ENCODE measurements at places on chromosomes 12 and 14.

DNA sequence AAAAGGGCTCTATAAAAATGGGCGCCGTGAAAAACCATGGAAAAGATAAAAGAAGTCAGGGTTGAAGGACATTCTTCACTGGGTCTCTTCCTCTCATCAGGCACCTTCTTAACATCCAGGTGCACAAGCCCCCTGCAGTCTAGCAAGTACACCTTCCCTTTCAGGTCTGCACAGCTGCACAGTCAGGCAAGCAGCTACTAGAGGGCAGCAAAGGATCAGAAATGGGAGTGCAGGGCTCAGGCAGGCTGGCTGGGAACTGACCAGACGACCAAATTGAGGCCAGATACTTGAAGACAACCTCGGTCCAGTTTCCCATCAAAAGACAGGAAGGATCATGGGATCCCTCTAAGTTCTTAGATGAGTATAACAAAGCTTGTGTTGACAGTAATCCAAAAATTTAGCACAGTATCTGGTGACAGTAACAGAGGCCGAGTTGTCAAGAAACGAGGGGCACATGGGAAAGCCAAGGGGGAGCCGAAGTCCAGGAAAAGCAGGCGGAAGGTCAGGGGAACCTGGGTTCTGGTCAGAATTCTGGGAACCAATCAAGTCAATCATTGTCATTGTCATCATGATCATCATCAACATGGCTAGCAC lies 10.1 kb upstream of the GRIP1 start:
- peak; percentile 50 for DNase-seq

GRCh38 chr12:62256408-62257096 lies 3.7 kb upstream of the USP15 start:
- peak; percentile 42 for DNase-seq

DNA sequence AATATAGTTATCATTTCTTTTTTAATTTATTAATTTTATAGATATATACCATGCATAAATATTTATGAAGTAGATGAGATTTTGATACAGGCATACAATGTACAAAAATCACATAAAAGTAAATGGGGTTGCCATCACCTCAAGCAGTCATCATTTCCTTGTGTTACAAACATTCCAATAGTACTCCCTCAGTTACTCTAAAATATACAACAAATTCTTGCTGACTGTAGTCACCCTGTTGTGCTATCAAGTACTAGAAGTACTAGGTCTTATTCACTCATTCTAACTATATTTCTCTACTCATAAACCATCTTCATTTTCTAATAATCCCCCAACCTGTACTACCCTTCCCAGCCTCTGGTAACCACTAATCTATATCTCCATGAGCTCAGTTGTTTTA lies 432.6 kb upstream of the SYT1 start:
- DNase-seq = no peak

DNA sequence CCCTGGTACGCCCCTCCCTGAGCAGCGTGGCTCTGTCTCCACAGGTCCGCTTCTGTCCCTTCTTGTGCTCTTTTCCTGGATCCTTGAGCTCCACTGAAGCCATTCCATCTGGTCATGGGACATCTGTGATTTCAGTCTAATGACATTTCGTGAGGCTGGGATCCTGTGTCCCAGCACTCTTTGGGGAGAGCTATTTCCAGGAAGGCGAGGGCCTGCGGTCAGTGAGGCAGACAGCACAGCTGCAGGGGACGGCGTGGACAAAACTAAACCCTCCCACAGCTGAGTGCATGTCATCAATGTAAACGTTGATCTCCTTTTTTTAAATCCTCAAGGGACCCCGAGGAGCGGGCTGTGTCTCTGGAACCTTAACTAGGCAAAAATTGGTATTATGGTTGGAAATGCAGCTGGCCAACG lies 127.7 kb downstream of the DACT1 start:
- no peak for DNase-seq

DNA sequence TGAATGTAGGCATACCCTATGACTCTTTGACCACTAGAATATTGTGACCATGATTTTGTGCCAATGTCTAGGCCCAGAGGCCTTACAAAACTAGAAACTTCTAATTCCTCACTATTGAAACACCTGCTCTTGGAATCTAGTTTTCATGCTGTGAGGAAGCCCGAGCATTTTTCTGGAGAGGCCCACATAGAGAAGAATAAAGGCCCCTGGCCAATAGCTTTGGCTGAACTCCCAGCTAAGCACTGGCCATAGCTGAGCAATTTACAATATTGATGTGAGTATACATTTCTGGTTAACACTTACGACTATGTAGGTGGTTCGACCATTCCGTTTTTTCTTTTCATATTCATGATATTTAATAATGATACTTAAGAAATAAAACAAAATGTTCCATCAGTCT lies 190.3 kb downstream of the KCNH5 start:
- no peak for DNase-seq

DNA sequence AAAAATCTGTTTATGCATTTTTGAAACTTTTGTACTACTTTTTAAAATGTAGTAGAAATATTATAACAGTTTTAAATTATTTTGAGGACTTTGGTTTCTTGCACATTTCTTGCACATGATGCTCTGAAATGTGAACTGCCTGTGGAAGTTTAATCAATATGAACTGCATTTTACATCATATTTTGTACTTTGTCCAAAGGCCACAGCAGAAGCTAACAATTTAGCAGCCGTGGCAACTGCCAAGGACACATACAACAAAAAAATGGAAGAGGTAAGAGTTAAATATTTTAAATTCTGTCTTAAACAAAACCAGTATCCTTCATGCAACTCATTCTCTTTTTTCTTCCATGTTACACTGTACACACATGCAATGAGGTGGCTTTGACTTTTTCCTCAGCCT lies 45.1 kb downstream of the SAV1 start:
- DNase-seq = no peak

DNA sequence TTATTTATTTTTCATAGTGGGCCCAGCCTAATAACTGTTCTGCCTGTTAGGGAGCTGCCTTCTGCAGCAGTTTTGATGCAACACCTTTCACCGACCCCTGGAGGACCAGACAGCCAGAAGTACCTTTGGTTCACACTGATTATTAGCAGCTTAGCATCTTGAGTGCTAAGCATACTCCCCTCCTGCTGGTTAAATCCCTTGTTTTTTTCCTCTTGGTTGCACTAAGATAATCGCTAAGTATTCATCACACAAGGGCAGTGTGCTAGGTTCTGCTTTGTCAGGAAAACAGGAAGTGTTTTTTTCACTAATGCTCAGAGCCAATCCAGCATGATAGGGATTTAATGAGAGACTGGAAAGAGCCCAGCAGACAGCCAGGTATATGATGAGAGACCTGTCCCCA lies 437.0 kb downstream of the FUT8 start:
- DNase-seq = peak; percentile 42

GRCh38 chr14:67240168-67240932 lies 885 bp upstream of the PALS1 start:
- DNase-seq = no peak

- peak; percentile 78 for DNase-seq
Measured at GRCh38 chr12:12376646-12377448, 20.0 kb downstream of the BORCS5 start.

DNA sequence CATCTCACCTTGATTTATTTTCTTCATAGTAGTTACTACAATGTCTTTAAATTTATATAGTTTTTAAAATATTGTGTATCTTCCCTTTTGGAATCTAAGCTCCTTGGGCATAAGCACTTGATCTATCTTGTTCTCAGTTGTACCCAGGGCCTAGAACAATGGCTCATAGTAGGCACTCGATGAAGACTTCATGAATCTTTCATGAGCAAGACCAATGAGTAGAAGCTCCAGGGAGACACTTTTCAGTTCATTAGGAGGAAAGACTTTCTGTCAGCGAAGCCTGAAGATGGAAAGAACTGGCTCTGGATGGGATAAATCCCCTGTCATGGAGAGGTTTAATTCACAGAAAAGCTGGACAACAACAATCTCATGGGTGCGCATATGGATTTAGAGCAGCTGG lies 140.2 kb upstream of the CRY1 start:
- no peak for DNase-seq

DNA sequence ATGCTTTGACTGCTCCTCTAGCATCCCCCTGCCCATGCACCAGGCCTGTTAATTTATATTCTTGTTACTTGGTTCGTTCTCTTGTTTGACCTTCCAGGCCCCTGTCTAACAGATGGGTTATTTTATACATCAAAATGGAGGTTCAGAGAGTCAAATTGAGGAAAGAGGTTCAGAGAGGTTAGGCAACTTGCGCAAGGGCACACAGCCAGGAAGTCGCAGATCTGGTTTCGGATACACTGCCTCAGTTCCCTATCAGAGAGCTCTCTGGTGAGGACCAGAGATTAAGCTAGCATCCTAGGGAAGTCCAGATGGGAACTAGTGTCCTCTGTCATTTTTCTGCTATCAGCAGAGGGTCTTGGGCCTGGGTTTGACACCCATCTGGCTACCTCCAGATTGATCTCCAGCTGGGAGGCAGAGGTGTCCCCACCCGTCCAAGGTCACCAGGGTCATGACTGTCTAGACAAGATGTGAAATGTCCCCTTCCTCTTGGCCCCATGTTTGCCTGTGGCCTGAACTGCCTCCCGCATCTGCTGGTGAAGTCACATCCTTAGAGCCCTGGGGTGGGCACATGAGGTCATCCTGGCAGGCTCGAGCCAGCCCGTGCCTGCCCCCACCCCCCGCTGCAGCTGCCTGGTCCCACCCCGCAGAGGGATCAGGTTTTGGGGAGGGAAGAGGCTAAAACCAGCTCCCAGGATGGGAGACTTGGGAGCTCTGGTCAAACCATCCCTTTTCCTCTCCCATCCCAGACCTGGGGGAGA lies 84.3 kb upstream of the NCOR2 start:
- DNase-seq = no peak

DNA sequence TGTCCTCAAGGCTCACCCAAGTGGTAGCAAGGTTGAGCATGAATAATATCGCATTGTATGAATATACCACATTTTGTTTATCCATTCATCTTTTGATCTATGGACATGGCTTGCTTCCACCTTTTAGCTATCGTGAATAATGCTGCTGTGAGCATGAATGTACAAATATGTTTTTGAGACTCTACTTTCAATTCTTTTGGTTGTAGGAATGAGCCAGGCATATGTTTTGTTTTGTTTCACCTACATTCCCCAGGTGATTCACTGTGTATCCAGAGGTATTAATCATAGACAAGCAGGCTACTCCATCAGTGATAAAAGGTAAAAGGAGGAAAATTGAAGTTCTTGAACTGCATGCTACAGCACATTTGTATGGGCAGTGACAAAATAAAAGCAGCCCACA lies 35.8 kb downstream of the CDKL1 start:
- DNase-seq = no peak

DNA sequence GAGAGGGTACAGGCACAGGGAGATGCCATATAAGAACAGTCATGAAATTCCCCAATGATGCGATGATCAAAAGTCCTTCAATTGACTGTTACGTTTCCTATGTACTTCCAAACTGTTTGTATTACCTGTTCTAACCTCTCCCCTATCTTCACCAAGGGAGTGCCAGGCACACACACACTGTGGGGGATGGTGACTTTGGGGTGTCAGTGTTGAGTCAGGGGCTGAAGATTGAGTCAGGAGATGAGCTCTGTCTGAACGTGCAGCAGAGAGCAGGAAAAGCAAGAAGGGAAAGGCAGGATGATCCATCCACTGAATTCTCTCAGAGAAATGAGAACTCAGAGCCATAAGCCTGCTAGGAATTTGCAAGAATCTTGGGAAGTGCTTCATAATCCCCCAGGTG lies 153.4 kb downstream of the EFCAB11 start:
- DNase-seq = no peak

GRCh38 chr12:66398931-66399910 lies 96.9 kb downstream of the HELB start:
- DNase-seq = peak; percentile 11

DNA sequence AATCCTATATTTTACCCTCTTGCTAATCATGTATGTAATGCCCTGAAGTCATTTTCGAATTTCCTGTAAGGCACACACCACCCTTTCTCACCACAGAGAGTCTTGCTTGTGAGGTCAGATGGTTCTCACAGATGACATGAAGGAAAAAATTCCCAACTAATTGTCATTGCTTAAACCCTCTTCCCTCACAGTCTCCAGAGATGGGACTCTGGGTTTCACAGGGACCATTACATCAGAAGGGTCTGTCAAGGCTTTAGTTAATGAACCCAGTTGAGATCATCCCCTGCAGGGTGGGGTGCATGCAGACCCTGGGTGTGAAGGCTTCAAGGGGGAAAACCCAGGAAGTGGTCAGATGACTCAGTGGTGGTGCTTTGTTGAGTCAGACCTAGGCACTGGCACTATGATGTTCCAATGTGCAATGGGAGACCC lies 229.6 kb downstream of the BCAT1 start:
- DNase-seq = peak; percentile 51

- peak; percentile 92 for DNase-seq
Measured at GRCh38 chr12:64625243-64626077, 15.2 kb downstream of the RASSF3 start.

DNA sequence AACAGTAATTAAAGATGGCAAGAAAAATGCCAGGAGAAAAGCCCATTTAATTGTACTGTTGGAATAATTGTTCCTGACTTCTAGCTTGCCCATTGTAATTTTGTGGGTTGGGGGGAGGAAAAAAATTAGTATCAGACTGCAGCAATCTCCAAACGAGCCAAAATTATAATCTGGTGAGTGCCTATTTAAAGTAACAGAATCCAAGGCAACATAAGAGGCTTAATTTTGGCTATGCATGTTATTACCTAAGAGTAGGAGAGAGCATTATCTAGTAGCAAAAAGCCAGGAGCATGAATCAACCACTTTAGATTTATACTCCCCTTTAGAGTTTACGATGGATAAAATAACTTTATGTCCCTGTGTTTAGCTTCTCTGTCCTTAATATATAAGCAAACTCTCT lies 14.6 kb upstream of the DENND5B start:
- no peak for DNase-seq

DNA sequence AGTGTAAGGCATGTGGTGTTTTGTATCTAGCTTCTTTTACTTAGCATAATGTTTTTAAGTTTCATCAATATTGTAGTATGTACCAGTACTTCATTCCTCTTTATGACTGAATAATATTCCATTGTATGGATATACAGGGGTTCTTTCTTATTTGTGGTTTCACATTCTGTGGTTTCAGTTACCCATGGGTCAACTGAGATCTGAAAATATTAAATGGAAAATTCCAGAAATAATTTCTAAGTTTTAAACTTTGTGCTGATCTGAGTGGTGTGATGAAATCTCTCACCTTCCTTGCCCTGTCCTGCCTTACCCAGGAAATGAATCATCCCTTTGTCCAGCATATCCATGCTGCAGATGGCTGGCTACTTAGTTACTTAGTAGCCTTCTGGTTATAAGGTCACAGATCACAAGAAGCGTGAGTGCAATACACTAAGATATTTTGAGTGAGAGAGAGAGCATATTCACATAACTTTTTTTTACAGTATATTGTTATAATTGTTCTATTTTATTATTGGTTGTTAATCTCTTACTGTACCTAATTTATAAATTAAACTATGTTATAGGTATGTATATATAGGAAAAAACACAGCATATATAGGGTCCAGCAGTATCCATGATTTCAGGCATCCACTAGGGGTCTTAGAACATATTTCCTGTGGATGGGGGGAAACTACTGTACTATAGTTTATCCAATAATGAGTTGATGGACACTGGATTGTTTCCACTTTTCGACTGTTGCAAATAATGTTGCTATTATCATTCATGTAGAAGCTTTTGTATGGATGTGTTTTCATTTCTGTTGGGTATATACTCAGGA lies 59.6 kb upstream of the LRTM2 start:
- no peak for DNase-seq

GRCh38 chr12:2429032-2429431 lies 365.7 kb upstream of the FKBP4 start:
- no peak for DNase-seq
